NCI-H226 (cell line): ENCODE measurements at places on chromosomes 2 and 18.
A peak's percentile ranks its signal among the peaks of the same experiment; 100 is the strongest.

DNA sequence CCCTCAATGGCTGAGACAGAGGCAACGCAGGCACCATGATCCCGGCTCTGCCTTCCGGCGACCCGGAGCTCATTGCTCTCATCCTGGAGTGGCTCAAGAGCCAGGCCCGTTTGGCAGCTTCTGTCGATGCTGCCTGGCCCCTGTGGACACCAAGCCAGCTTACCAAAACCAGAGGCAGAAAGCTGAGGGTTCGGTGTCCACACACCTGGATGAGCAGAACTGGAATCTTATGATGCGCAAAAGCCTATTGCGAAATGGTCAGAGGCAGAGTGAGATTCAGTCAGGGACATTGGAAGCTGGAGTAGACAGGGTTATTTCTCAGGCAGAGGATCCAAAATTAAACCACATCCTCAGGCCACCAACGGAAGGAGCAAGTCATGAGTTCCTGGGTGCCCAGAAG lies 34.9 kb upstream of the TGIF1 start:
- no peak for DNase-seq

GRCh38 chr18:5297597-5297996 lies 2.1 kb upstream of the ZBTB14 start:
- no peak for DNase-seq

DNA sequence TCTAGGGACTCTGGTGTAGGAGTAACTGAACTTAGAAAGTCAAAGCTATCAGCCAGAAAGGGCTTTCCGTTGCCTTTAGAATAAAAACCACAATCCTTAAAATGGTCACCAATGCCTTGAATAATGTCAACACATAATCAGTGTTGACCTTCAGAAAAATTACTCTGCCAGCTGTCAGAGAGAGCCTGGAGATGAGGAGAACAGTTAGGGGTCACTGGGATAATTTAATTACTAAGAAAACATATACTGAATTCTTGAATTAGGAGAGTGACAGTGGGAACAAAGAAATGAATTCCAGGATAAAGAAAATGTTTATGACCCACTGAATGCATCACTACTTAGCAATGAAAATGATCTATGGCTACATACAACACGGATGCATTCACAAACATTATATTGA lies 23.4 kb upstream of the UGP2 start:
- no peak for DNase-seq

DNA sequence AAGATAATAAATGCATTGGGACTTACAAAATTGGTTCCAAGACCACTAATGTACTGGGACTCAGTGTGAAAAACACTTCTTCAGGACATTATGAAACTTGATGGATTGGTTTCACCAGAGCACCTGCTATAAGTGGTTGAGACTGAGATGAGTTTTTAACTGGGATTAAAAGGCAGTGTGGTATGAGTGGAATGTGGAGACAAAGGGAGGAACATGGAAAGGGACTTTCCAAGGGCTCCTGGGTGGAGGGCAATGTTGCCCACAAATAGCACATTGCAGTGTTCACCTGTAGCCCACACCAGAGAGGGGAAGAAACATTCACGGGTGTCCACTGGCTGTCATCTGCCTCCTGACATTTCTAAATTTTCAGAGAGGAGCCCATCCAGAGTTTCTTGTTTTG lies 253.3 kb upstream of the TANK start:
- peak; percentile 63 for DNase-seq

GRCh38 chr2:72980535-72981217 lies 63.4 kb downstream of the EMX1 start:
- peak; percentile 85 for DNase-seq
